Activated naive CD4-positive, alpha-beta T cell (primary cell): ENCODE measurements at places on chromosomes 7 and 10.

DNA sequence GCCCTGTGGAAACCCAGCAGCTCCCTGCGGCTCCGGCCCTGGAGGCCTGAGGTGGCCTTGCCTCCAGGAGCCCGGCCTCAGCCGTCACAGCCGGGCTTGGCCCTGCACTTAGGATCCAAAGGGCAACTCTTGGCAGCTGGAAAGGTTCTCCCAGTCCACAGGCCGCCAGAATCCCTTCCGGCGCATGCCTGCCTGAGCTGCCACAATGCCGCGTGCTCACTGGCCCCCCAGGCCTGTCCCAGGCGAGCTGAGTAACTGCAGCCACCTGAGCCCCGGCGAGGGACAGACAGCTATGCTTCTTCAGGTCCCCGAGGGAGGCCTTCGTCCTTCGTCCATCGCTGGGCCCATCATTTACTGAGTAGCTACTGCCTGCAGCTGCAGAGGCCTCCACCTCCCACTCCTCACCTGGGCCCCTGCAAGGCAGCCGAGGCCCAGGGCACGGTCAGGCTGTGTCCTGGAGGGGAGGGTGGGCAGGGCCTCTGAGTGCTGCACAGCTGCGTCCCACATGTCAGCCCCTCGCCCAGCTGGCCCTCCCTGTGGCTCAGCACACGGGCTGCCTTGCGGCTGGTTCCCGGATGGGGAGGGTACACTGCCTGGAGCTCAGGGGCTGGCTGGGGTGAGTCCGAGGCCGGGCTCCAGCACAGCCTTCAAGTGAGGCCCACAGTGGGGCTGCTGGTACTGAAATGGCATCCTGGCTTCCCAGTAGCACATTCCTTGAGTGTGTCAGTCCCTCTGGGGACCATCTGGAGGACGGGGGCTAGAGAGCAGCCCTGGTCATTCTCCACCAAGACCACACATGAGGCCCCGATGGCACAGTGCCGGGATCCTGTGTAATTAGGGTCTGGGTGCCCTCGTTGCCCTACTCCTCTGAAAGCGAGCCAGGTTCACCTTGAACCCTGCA lies 172.5 kb downstream of the ELFN1 start:
- no peak for DNase-seq

DNA sequence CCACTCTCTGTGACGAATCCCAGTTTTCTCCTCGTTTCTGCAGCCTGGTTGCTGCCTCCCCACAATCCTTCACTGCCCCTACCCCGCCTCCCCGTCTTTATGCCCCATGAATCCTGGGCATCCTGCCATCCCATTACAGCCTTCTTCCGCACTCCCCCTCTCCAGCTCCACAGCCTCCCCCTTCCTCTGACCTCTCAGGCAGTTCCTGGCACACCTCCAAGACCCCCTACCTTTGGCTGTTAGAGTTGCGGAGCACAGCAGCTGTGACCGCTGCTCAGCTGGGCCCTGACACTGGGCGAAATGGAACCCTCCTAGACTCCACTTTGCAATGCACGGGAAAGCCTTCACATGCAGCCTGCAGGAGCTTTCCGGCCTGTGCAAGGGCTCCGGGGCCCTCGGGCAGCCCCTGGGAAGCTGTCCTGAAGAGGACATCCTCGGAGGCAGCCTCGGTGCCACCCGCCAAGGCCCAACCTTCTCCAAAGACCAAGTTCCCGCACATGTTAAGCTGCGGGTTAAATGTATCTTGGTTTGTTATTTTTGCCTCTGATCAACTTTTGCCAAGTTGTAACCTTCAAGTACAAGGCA lies 400.7 kb upstream of the MKI67 start:
- no peak for DNase-seq

GRCh38 chr10:124898471-124898870 lies 43.5 kb upstream of the ZRANB1 start:
- no peak for DNase-seq

DNA sequence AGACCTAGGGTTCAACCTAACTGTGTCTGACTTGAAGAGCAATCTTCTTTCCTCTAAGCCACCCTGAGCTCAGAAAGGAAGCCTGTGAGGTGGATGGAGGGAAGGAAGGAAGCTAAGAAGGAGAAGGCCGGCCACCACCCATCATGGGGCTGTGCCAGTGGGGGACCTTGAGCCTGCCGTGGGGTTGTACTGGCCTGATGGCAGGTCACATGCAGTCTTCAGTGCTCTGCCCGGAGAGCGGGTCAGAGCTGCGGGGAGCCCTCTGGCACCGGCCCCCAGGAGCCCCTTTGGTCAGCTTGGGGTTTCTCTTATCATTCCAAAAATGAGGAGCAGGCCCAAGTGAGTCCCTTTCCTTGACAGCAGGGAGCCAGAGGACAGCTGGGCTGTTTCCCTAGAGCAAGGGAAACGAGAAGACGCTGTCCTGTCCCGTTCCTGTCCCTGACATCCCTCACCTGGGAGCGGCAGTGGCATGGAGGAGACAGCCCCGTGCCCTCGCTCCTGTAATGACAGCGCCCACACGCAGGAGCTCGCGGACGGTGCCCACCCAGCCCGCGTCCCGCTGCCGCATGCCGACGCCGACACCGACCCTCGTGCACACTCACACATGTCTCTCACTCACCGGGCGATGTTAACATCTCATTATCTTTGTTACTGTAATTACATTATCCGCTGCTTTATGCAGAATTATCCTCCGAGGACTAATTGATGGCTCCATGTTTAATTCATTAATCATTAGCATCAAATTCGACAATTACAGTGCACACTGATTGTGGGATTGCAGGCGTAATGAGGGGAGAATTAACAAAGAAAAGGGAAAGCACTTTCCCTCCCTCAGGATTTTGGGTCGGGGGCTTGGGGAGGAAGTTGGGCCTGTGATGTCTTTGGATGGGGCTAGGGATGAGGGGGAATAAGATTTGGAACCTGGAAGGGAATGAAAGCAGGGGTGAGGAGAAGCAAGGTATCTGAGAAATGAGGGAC lies 31.3 kb downstream of the GBX1 start:
- DNase-seq: no peak

- DNase-seq: no peak
Measured at GRCh38 chr10:30818854-30819253, 189.3 kb upstream of the LYZL2 start.

DNA sequence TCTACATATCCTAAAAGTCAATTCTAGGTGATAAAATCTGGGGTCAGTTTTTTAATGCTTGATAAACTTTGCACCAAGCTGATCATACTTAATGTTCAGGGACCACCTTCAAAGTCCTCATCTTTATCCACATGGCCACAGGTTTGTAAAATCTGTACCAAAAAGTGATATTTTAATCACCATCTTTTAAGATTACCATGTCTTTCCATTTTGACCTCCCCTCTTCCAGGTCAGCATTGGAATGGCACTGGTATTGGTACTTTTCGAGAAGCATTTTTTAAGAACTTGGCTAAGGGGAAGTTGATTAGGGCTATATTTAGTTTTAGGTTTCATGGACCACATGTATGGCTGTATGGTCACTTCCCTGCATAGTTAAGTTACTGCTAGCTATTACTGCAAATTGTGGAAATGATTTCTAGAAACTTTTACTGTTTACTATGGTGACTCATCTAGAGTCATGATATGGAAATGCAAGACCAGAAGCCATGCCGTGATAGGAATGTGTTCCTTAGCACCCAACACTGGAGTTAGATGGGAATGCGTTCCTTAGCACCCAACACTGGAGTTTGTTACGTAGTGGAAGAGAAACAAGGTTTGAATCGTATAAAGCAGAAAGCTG lies 50.8 kb upstream of the ABLIM1 start:
- DNase-seq: no peak

DNA sequence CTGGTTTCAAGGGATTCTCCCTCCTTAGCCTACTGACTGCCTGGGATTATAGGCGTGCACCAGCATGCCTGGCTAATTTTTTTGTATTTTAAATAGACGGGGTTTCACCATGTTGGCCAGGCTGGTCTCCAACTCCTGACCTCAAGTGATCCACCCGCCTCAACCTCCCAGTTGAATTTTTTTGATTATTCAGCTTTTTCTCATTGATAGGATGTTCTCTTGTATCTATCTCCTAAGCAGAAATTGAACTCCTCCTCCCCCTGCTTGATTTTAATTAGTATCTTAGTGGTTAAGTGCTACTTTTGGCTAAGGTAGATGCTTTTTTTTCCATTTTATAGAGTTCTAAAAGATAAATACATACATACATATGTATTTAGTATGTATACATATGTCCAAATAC lies 101.0 kb downstream of the ZNF277 start:
- DNase-seq: no peak

GRCh38 chr7:151688236-151688780 lies 168.6 kb upstream of the RHEB start:
- DNase-seq: no peak

DNA sequence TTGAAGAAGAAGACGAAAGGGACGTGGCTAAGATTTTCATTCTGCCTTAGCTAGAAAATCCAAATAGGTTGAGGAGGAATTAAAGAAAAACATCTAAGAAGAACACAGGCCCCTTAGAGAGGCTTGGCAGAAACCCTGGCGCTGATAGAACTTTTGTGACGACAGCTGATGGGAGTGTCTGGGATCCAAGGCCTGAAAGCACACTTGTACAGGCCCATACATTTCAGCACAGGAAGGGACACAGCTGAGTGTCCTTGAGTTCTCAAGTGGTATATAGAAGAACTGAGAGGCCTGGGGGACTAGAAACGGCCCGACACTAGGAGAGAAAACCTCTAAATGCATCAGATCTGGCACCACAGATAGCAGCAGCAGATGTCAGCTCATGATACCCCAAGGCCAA lies 39.5 kb downstream of the PRPS1L1 start:
- DNase-seq: no peak

GRCh38 chr7:99839287-99840021 lies 11.6 kb downstream of the CYP3A43 start:
- no peak for DNase-seq

DNA sequence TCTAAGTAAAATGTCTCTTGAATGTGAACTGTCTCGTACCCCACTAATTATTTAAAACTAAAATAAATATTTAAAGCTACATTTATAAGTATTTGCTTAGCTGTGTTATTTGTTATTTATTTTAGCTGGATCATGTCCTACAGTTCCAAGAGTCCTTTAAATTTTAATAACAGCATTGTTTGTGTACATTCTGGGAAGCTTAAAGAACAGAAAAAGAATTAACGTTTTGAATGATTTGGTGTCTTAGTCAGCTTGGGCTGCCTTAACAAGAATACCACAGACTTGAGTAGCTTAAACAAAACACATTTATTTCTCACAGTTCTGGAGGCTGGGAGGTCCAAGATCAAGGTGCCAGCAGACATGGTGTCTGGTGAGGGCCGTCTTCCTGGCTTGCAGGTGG lies 107.4 kb downstream of the ITIH5 start:
- DNase-seq: no peak

DNA sequence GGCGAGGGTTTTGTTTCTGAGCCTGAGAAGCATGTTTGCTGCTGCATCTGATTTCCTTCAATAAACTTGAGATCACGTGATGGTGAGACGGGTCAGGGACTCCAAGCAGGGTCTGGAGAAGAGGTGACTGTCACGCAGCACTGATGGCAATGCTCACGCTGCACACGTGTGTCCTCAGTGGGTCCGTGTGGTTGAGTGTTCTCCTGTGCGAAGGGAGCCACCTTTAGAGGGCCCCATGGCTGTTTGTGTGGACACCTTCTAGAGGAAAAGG lies 100.4 kb downstream of the WDR37 start:
- no peak for DNase-seq

DNA sequence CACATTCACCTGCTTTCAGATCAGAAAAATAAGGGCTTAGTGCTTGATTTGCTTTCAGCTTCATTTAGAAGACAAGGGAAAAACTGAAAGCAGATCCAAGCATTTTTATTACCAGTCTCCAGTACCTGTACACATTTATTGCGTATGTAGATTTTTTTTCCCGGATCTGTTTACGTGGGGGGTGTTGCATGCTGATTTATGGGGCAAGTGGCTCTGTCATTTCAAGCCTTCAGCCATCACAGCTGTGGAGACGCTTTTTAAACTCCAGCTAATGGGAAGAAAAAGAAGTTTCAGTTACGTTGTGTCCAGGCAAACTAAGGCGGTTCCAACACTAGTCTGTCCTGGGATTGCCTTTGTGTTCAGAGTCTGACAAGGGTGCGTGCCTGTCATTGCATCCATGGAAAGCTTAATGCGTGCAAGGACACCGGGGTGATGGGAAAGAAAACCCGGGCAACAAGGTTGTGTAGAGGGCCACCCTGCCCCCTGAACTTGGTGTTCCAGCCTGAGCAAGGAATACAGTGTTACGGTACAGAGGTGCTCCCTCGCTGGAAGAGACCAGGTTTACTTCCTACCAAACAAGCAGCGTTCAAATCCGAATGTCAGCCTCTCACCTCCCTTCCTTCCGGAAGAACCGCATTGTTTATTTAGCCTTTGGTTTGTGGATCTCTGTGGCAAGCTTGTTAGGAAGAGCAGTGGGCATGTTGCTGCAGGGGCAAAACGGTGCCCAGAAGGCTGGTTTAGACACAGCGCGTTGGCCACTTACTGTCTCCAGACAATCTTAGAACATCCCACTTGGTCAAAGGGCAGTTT lies 128.2 kb downstream of the FGFR2 start:
- DNase-seq: no peak

GRCh38 chr7:138697535-138698182 lies 3.5 kb downstream of the SVOPL start:
- DNase-seq: no peak

DNA sequence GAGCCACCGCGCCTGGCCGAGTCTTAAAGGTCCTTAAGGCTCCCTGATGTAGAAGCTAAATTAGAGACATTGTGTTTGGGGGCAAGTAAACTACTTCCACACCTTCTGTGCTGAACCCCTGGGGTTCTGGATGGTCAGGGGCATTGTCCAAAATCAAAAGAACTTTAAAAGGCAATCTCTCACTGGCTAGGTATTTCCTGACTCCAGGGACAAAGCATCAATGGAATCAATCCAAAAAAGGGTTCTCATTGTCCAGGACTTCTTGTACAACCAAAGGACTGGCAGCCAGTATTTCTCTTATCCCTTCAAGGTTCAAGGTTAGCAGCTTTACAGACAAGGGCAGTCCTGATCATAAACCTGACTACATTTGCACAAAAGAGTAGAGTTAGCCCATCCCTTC lies 24.0 kb downstream of the SRPK2 start:
- DNase-seq: no peak

- no peak for DNase-seq
Measured at GRCh38 chr10:123250640-123251039, 96.4 kb downstream of the BUB3 start.

DNA sequence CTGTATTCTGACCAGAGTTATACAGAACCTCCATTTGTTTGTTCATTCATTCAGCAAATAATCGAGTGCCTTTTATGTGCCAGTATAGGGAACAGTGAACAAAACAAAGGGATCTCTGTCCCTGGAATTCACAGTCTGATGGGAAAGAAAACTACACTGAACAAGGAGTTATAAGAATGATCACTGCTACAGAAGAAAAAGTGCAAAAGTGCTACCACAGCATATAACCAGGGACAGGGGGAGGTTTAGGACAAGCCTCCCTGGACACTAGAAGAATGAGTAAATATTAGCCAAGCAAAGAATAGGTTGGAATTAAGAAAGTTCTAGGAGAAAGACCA lies 4.2 kb downstream of the CLDN12 start:
- DNase-seq: no peak

DNA sequence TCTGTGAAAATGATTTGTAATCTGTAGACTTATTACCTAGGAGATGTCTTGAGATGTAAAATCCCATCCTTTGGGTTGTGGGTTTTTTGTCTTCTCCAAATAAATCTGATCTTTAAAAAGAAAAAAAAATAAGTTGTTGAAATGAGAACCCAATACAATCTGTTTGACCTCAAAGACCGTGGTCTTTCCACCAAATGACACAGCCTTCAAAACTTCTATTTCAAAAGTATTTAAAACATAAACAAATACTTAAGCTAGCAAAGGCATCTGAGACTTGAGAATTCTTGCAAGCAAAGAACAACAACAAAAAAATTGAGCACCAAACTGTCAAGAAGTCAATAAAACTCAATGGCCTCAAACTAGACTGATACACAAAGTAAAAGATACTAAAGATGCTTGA lies 67.9 kb upstream of the HECW1 start:
- no peak for DNase-seq
